ENCODE measurements at places on chromosomes 5 and 9.
A peak's percentile ranks its signal among the peaks of the same experiment; 100 is the strongest.

GRCh38 chr5:139299486-139299885 lies 5.9 kb downstream of the MATR3 start:
- no peak for DNase-seq

GRCh38 chr5:172486451-172486850 lies 32.1 kb upstream of the SH3PXD2B start:
- no peak for DNase-seq

DNA sequence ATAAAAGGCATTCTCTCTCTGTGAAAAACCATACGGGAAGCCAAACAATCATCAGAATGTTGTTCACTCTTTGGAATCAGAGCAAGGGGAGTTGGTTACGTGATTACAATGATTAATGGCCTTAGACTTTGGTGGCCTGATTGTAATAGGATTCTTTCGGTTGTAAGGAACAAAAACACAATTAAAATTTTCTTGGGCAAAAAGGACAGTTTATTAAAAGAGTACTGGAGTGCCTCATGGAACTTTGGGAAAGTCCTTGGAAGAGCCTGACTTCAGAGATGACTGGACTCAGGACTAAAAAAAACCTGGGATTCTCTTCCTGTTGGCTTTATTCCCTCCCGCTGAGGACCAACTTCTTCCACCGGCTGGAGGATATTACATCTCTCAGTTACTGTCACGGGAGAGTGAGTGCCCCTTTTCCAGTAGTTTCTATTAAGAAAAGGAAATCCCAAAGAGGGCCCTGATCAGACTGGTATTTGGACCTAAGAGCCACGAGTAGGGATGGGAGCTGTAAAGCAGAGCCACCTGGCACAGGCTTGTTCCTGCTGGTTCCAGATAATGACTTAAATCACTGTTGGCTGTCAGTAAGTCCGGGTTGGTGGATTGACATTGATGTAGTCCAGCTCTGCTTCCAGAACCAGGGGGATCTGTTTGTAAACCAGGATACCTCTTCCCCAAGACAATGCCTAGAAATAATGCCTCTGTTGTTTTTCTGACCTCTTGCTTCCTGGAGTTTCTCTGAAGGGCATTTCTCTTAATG lies 53.9 kb downstream of the CFAP95 start:
- no peak for DNase-seq

DNA sequence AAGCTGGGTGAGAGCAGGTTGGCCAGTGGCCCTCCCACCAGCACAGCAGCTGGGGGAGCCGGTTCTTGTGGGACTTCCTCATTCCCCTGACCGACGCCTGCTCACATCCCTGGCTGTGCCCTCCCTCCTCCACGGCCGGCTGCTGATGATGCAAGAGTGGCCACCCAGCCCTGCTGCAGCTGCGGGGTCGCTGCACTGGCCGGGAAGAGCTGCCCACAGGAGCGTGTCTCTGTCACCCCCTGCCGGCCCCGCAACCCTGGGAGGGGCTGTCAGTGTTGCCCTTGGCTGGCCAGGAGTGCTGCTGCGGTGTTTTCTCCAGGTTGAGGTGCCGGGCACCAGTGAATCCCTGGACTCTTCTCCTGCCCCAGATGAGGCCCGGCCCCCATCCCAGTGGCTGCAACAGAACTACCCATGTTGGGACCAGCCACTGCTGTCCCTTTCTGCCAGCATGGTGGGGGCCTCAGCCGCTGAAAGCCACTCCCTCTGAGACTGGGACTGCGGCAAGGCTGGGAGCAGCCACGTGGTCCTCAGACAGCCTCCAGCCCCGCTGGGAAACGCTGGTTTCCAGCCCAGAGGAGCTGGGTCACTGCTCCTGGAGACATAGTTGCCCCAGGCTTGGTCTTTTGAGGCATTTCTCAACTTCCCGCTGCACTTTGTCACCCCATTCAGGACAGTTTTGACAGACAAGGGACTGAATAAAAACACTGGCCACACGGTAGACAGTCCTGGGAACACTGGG lies 739 bp downstream of the CARD9 start:
- no peak for DNase-seq

GRCh38 chr9:127292415-127292814 lies 27.8 kb downstream of the GARNL3 start:
- no peak for DNase-seq

DNA sequence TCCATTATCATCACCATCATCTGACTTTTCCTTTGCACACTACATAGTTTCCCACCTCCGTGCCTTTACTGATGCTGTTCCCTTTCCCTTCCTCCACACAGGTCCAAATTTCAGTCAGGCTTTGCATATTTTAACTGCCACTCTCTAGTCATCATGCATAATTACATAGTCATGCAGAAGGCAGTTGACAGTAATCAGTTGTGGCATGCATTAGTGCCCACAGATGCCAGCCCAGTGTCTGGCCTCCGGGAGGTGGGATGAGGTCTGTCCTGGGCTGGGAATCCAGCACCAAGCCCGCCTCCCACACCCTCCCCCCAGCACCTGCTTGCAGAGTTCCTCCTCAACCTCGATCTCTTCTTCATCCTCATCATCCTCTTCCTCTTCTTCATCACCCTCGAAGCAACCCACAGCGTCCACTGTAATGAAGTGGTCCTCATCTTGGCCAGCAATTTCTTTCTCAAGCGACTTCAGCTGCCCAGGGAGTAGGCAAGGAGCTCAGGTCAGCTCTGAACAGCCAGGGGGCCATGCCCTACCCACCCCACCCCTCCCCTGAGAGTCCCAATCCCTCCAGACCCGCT lies 8.8 kb downstream of the BBLN start:
- DNase-seq: no peak

DNA sequence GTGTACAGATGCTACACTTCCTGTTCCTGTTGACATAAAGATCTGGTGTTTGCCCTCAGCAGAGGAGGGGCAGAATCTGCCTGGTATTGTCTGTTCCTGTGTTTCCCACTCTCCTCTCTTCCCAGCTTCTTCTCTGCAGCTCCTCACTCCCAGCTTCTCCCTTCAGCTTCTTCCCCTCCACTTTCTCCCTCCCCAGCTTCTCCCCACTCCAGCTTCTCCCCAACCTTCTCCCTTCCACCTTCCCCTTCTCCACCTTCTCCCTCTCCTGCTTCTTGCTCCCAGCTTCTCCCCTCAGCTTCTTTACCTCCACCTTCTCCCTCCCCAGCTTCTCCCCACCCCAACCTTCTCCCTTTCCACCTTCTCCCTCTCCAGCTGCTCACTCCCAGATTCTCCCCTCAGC lies 148.9 kb upstream of the IRX2 start:
- DNase-seq: no peak

DNA sequence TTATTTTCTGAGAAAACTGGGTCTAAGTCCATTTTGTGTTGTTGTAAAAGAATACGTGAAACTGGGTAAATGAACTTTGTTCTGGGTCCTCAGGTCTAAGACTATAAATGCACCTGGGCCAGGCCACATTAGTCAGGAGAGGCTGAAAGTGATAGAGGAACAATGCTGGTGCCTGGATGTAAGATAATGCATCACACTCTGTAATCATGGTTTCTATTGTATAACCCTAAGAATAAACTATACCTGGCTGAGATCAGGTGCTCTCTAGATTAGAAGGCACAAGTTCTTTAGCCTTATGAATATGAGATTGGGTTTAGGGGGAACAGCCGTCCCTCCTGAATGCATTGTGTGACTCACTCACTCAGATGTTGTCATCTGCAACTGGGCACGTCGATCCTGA lies 675.5 kb downstream of the HTR1A start:
- DNase-seq: no peak

DNA sequence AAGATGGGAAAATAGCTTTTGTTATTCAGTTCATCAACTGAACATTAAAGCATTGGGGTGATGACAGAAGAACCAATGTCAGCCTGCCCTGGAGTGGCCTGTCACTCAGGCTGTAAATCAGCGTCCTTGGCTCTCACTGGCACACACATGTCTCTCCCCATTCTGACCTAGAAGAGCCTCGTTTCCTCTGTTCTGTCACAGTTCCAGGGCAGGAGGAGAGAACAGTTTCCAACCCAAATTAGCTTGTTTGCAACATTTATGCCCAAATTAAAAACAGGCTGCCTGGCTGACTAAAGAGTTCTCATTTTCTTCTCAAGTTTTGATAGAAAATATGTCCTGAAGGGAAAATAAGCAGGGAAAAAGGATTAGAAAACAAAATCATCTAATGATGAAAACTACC lies 520.1 kb downstream of the CHSY3 start:
- DNase-seq: no peak

DNA sequence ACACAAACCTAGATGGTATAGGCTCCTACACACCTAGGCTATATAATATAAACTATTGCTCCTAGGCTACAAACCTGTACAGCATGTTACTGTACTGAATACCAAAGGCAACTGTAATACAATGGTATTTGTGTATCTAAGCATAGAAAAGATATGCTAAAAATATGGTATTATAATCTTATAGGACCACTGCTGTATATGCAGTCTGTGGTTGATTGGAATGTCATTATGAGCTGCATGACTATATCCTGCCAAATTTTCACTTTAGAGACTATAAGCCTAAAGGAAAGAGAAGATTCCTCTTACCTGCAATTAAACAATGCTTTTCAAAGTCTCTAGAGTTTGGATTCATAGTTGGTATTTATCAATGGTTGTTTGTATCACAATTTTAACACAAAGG lies 24.7 kb upstream of the ACOT12 start:
- DNase-seq: no peak

DNA sequence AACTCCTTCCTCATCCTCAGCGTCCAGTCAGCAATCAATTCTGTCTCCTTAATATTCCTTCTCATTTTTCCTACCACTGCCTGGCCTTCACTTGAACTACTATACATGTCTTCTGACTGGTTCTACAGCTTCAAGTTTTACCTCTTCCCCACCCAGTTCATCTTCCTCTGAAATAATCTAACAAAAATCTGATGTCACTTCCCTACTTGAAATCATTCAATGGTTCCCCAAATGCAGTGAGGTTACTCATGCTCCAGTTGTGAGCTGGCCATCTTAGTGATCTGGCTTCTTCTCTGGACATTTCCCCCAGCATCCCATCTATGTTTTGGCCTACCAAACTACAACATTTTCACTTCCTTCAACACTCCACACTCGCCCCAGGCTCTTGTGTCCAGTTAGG lies 14.9 kb upstream of the TMEM267 start:
- no peak for DNase-seq

DNA sequence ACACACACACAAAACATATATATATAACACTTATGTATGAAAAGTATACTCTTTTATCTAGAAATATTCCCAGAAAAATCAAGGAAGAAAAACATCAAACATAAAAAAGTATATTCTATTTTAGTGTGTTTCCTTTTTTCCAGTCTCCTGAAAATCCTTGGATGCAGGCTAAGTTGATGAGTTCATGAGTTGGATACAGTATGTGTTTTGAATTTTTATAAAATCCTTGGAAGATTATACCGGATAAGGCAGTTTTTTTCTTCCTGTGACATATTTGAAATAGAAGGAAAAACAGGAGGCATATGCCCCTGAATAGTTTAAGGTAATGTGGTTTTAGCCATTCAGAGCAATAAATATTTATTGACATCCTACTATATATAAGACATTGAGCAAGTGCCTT lies 203.6 kb downstream of the SNX18 start:
- DNase-seq: no peak

DNA sequence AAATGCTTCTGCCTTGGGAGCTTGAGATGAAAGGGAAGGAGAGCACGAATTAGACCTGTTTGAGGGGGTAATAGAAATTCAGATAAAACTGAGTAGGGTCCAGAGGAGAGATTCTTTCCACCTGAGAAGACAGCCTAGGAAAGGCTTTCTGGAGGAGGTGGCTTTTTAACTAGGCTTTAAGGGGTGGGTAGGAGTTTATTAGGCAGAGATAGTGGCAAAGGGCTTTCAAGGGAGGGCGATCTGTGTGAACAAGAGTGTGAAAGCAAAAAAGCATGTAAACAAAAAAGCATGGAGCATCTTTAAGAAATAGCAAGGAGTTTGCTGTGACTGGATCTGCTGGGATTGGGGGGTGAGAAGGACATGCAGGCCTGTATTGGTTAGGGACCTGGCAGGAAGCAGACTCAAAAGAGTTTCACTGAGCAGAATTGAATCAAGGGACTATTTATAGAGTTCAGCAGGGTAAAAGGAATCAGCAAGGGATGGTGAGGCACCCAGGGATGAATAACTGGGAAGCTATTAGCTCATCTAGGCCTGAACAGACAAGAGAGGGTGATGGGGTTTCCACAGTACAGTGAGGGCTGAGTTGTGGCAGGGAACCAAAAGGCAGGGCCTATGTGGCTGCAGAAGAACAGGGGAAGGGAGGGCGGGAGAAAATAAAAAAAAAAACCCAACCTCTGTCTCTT lies 18.8 kb downstream of the SLC1A1 start:
- DNase-seq: no peak

GRCh38 chr5:33883482-33883881 lies 8.3 kb downstream of the ADAMTS12 start:
- no peak for DNase-seq

- DNase-seq: peak; percentile 8
Observed at GRCh38 chr9:130343445-130343918, 77.9 kb downstream of the HMCN2 start.

GRCh38 chr9:90814355-90814754 lies 12.7 kb downstream of the SYK start:
- no peak for DNase-seq

DNA sequence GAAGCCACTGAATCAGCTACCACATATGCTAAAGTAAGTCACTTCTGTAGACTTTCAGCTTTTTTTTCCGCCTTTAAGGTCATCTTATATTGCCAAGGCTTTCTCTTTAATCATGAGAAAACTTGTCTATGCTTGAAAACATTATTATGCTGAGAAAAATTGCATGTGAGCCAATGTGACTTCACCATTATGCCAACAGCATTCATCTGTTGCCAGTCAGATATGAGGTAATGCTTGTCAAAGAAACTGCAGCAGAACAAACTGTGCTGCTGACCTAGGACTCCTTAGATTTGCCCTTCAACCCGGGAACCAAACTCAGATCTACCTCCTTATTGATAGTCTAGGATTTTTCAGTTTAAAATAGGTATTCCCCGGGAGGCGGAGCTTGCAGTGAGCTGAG lies 34.3 kb downstream of the SLC44A1 start:
- DNase-seq: no peak

GRCh38 chr5:80190960-80191359 lies 64.9 kb downstream of the SERINC5 start:
- DNase-seq: no peak

DNA sequence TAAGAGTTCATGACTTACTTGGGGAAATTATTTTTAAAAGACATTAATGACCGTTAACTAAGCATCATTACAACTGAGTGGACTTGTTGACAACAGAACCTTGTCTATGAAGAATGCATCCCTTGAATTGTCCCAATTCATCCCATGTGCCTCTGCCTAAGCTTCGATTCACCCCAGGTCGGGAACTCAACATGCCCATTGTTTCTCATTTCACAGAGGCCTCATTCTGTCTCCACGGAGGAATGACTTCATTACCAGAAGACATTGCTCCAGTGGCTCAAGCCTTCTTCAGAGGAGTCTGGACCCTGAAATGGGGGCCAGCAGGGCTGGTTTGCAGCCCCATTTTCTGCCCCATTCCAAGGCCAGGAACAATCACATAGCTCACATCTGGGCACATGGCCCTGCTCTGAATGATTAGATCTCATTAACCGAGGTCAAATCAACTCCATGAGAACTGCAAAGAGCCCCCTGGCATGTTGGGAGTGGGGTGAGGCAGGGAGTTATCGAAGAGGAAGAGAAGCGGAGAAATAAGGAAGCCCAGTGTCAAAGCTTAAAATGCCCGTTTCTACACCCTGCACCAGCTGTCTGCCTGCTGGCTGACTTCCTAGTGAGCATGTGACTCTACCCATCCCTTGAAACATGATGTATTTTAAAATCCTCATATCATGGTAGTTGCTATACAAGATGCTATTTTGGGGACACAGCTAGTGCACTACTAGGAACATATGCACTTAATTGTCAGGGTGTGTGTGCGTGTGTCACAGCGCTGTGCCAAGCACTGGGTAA lies 137.3 kb downstream of the LHFPL2 start:
- no peak for DNase-seq
